ENCODE measurements at places on chromosomes 16 and 17.
A peak's percentile ranks its signal among the peaks of the same experiment; 100 is the strongest.

GRCh38 chr16:19363740-19364139 is 53.9 kb upstream of the TMC5 start:
- DNase-seq, result no peak

DNA sequence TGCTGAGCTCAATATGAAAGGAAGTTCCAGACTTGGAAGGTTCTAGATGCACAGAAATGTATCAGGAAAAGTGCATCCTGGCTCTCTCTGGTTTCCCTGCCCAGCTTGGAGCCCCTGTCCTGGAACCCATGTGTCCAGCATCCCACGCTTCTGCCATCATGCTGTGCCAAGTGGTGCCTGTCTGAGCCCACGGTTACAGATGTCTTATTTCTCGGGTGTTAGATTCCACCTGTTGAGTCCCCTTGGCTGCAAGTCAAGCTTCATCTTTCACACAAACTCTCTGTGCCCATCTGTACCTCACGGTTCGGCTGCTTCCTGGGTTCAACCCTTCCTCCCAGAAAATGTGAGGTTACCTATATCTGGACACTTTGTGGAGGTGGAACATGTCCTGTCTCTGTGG is 22.5 kb downstream of the OR1D5 start:
- no peak for DNase-seq

GRCh38 chr17:9509236-9509816 is 66.3 kb downstream of the STX8 start:
- no peak for DNase-seq

DNA sequence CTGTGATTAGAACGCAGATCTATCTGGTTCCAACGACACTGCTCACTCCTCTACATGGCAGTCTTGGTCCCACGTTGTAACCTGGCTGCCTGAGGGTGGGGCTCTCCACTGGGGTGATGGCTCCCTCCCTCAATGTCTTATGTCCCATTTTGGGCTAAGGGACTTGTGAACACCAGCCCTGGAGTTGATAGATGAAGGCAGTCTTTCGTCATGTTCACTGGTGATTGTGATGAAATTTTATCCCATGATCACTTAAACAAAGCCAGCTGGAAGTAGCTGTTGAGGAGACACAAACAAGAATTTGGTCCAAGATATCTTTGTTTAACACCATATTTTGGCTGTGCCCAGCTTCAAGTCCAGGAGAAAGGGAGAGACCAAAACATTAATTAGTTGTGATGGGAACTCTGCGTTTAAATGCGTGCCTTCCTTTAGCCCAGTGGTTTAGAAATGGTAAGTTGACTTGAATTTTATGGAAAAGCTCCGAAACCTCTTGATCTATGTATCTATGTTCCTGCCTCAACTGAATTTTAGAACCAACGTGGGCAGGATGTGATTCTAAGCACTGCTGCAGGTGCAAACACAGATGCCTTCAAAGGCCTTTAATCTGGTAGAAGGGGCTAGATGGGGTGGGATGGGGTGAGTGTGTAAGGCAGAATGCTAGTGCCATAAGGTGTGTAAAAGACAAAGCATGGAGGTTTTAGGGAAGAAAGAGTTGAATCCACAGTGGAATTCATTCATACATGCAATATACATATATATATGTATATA is 186.8 kb upstream of the IRX3 start:
- no peak for DNase-seq

DNA sequence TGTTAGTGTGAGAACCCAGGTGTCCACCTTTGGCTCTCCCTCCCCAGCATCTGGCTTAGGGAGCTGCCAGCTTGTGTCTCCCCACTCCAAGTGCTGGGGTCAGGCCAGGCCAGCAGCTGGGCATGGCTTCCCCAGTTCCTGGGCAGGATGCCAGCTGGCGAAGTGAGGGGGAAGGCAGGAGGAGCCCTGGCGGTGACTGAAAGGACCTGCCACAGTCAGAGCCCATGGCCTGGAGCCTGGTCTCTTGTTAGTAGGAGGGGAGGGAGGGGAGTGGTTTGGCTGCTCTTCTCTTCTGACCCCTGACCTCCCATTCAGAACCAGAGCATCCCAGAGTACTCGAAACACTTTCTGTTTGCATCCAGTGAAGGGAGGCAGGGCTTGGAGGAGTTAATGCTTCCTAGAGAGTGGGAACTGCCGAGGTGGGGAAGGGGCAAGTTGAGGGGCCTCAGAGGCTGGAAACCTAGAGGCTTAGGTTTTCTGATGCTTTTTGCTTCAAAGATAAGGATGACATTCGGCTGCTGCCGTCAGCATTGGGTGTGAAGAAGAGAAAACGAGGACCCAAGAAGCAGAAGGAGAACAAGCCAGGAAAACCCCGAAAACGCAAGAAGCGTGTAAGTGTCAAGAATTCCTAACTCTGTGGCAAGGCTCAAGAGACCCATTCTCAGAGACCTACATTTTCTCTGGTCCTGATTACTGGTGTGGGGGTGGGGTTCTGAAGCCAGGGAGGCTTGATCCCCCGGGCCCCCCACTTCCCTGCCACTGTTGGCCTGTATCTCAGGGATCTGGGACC is 772 bp downstream of the CHD3 start:
- DNase-seq, result peak; percentile 97

DNA sequence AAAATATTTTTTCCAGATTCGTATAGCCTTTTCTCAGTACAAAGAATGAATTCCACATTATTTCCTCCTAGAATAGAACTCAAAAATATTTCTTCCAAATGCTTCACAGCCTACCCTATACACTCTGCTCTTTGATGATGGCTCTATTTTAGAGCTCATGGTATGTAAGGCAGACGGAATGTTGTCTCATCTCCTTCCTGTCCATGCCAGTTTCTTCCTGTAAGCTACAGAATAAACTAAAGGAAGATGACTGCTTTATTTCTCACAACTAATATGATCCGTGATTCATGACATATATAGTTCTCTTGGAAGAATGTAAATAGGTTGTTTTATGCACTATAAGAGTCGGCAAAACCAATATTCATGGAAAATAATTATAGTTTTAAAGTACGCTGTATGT is 723.1 kb downstream of the CDH11 start:
- no peak for DNase-seq

GRCh38 chr17:10211666-10212065 is 13.3 kb upstream of the GAS7 start:
- no peak for DNase-seq

- DNase-seq, result no peak
Measured at GRCh38 chr16:31354394-31355291, at the start of gene ITGAX. Gene ITGAX, plus strand, starts transcription at chr16:31355176. Its CDS starts 79 bp downstream, at chr16:31355255.

GRCh38 chr17:74199306-74200092 is 4.0 kb upstream of the RPL38 start:
- DNase-seq, result peak; percentile 72

DNA sequence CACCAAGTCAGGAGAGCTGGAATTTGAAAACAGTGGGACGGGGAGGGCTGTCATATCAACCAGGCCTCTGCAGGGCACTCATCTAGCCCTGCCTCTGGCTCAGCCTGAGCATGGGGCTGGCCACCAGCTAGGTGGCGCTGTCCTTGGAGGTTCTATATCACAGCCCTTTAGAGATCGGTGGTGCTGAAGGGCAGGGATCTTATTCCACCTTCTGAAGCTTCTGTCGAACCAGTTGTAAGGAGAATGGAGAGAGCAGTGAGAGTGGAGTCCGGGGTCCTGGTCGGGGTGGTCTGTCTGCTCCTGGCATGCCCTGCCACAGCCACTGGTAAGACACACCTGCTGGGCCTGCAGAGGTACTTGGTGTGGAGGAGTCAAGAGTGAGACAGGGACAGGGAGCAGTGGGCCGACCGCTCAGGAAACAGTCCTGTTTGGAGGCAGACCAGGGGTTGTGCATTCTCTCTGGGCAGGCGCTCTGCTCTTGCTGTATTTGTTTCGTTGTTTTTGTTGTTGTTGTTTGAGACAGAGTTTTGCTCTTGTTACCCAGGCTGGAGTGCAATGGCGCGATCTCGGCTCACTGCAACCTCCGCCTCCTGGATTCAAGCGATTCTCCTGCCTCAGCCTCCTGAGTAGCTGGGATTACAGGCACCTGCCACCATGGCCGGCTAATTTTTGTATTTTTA is at the start of gene CES3:
CES3 (plus strand) TSS at position 202 of the 680 bp plus-strand sequence; CDS start at position 244, 42 bp downstream.
- DNase-seq, result peak; percentile 72

- DNase-seq, result no peak
Measured at GRCh38 chr17:39270923-39271322, 45.2 kb upstream of the STAC2 start.

- peak; percentile 44 for DNase-seq
Measured at GRCh38 chr17:28570716-28571360, 486 bp downstream of the PIGS start.

- DNase-seq, result no peak
Measured at GRCh38 chr16:81562174-81562849, 117.7 kb downstream of the CMIP start.

GRCh38 chr17:27981978-27982377 is 60.5 kb upstream of the NLK start:
- no peak for DNase-seq

DNA sequence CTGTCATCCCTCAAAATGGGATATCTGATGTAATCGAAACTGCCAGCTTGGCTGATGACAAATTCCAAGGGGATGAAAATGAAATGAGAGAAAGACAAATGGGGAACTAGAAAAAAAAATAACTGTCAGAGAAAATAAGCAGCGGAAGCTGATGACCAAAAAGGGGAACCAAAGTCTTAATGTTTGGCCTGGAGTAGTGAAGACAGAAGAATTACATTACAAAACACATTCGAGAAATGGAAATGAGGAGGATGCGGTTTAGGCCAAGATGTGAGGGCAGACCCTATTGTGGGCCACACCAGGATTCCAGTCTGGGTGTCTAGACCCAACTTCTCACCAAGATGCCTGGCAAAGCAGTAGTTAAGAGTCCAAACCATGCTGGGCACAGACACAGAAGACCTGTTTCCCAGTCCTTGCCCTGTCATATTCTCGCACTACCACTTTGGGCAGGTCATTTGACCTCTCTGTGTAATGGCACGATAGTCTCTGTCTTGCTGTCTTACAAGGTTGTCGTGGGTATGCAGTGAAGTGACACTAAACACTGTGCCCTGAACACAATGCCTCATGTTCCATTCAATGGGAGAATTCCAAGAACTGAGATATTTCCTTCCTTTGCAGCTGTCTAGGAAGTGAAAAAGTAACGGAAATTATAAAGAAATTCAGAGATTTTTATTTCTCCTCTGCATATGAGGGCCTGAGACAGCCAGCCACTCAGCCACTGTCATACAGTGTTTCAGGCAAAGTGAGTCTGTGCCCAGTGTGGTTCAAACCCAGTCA is 12.3 kb upstream of the CCL2 start:
- DNase-seq, result no peak

- no peak for DNase-seq
Measured at GRCh38 chr16:19127205-19127604, 13.4 kb downstream of the ITPRIPL2 start.

- DNase-seq, result peak; percentile 25
Measured at GRCh38 chr17:78001182-78001581, 42.7 kb downstream of the TNRC6C start.

GRCh38 chr16:1287982-1288670 is 21.3 kb upstream of the UBE2I start:
- no peak for DNase-seq

DNA sequence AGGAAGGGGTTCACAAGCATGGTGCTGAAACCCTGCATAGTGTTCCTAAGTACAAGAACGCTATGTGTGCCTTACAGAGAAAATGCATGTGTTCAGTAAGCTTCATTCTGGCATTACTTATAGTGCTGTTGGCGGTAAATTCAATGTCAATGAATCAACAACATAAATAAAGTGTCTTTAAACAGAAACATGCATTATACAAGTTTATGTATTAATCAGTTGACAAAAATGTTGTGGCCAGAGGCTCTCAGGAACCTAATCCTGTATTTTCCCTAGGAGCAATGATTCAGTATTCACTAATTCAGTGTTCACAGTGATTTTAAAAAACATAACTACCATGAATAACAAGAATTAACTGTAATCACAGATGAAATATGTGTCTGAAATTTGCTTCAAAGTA is 47.1 kb upstream of the MYOCD start:
- no peak for DNase-seq

DNA sequence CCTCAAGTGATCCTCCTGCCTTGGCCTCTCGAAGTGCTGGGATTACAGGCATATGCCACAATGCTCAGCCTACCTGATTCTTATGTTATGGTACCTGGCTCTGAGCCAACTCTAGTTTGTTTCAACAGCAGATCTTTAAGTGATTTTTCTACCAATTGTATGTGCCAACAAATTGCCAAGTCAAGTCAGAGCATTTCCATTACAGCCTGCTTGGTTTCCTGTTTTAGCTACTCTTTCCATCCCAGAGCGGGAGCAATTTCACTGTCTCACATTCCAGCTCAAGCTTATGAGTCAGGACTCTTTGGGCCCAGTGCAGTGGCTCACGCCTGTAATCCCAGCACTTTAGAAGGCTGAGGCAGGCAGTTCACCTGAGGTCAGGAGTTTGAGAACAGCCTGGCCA is 30.8 kb upstream of the RBBP6 start:
- DNase-seq, result no peak

- DNase-seq, result peak; percentile 86
Measured at GRCh38 chr17:4492721-4493561, 5.7 kb upstream of the SPNS2 start.

GRCh38 chr17:51079049-51079448 is 41.6 kb downstream of the SPAG9 start:
- DNase-seq, result peak; percentile 26

DNA sequence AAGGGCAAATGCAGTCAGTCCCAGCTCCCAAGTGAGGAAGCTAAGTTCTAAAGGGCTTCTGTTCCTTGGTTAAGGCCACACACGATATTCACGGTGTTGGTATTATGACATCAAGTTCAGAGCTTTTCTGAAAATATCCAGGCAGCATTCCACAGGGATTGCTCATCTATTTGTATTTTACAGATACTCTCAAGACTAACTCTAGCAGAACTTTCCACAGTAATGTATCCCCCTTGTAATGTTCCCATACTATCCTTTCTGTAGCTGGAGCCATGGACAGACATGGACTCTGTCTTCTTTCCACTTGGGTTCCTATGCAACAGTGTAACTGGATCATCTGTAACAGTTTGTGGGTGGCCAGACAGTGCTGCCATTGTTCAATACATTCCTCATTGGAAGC is 13.5 kb downstream of the SDR42E1 start:
- no peak for DNase-seq

GRCh38 chr17:47615766-47616424 is 33.8 kb upstream of the KPNB1 start:
- peak; percentile 69 for DNase-seq

All from cardiac muscle cell (in vitro differentiated cells and primary cell).